ENCODE measurements at places on chromosomes 5 and 9.

DNA sequence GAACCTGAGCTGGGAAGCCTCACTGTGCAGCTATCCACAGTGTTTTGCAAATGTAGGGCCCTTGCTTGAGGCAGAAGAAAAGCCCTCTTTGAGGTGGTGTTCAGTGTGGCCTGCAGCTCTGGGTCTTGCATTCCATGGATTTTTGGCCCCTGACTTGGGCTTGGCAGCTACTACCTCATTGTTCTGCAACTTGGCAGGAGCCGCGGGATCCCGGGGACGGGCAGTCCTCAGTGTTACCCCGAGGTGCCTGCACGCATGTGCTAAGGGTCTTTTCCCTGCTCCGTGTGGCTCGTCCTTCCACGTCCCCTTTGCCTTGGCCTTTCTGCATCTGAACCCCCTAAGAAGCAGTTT, 39.8 kb downstream of the NEK6 start:
- DNase-seq = no peak

DNA sequence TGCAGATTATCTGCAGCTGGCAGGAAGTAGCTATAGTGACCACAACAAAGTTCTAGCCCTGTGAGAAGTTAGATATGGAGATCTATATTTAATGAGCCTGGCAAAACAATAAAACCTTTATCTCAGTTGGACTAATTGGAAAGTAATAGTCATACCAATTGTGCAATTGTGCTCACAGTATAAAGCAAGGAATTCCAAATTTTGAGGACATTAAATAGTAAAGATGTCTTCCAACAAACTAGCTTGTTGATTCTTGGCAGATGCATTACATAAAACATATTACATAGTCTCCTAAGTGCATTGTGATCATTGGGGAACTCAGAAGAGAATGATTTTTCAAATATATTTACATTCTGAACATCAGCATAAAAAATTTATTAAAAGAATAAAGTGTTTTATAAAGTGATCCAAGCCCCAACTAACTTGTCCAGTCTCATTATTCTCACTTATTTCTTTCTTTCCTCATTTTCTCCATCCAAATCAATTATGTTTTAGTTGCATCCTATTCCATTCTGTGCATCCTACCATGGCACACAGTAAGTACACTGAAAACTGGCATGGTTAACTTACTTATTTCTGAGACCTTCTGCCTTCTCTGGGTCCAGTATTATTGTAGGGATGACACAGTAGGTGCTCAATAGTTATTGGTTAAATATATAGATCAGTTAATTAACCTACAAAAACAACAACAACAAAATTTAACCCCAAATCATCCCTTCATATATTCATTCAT, 977.2 kb upstream of the NUDT12 start:
- no peak for DNase-seq

DNA sequence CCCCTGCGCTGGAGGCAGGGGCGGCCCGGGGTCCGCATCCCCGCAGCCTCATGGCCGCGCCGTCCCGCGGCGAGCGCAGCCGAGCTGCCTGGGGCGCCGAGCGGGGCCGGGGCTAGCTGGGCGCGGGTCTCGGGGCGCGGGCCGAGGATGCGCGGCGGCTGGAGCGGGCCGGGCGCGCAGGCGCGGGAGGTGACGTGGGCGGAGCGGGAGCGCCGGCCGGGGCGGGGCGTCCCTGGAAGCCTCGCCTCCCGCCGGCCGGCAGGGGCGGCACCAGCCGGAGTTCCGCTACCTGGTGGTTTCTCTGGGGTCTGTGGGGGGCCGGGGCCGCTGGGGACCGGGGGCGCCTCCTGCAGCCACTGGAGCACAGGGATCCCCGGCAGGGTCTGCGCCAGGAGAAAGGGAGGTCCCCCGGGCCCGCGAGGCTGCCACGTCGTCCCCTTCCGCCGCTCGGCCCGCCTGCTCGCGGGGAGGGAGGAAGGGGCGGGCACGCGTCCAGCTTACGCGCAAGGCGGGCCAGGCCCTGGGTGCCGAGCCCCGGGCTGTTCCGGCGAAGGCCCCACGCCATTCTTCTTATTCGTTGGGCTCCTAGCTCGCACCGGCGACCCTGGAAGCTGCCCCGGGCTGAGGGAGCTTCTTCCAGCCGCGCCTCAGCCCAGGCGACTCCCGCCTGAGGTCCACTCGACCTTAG, at the start of gene LPCAT1:
Gene LPCAT1, minus strand, starts transcription at position 168 of the 688 bp plus-strand sequence. Its CDS starts 116 bp downstream, at position 52.
- peak; percentile 60 for DNase-seq

GRCh38 chr5:1222621-1223277, 2.4 kb upstream of the SLC6A18 start:
- no peak for DNase-seq

GRCh38 chr5:164352695-164353094, 847.3 kb downstream of the MAT2B start:
- no peak for DNase-seq
